ENCODE measurements at places on chromosomes 5 and 9. TPM values are rescaled to one million over a fixed set of nuclear protein-coding genes. Genes with fewer than 3 reads are reported as not detected.

GRCh38 chr5:56800186-56800585 lies 15.2 kb upstream of the MAP3K1 start:
- no peak for DNase-seq

- DNase-seq, result no peak
Observed at GRCh38 chr9:104779334-104779733, 15.4 kb downstream of the NIPSNAP3B start.

DNA sequence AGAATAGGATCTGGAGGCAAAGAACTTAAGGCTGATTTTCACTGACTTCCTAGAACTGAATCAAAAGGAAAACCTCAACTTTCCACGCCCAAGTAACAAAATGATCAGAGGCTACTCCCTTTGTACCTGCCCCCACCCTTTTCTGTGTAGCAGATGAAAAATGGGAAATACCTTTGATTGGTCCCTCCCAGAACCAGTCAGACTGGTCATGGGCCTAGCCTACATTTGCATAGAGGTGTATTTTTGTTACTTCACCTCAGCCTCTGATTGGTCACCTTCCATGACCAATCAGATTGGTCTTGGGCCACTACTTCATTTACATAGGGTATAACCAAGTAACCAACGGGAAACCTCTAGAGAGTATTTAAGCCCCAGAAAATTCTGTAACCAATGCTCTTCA lies 1553.5 kb upstream of the C9orf72 start:
- DNase-seq, result no peak

OBP2B gene
- total RNA-seq, result not detected

GRCh38 chr9:127005770-127006314 lies 91.3 kb downstream of the RALGPS1 start:
- DNase-seq, result no peak

DNA sequence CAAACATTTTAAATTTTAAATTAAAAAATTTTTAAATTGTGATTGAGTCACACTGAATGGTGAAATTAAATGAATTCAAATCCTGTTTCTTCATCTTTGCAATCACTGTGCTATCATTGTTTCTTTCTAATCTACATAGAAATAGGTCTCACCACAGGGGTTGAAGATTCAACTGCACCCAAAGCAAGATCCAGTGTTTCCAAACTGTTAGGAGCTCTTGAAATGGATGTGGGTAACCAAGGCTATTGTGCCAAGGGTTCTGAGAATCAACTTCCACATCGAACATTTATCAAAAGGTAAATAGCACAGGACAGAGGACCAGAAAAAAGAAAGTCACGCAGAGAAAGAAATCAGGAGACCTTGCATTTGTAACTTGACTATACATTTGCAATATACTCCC lies 172.6 kb upstream of the RASEF start:
- DNase-seq, result no peak

SH3GL2 gene
- 1.1 TPM for total RNA-seq

PTGDS gene
- 59.8 TPM for total RNA-seq

DNA sequence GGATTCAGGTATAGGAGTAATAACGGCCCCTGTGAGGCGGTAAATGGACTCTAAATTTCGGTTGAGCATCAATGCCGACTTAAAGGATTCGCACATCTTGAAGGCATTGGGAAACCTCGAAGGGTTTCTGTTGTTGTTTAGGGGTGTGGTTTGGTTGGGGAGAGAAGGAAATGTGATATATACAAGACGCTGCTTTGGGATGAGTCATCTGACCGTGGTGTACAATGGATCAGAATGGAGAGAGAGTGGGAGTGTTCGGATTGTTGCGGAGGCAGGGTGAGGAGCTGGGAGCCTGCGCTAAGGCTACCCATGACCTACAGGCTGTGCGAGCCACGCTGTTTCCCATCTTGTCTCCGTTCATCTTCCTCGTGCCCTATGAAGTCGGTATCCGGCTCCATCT lies 60.4 kb upstream of the ERCC6L2 start:
- no peak for DNase-seq

GRCh38 chr5:54086191-54086590 lies 224.2 kb downstream of the ARL15 start:
- no peak for DNase-seq

DNA sequence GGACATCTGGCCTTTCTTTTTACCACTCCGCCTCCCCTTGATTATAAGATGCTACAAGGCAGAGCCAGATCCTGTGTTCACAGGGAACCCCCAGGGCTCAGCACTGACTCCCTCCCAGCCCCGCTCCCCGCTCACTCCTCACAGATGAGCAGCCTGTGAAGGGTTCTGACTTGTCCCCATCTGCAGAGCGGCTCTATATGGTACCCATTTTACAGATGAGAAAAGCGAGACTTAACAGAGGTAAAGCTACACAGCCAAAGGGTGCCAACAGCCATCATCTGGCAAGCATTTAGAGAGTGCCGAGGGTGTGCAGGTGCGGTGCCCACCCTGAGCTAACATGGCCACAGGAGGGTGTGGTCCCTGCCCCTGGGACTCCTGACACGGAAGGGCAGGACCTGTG lies 18.8 kb downstream of the FIBCD1 start:
- DNase-seq, result no peak

DNA sequence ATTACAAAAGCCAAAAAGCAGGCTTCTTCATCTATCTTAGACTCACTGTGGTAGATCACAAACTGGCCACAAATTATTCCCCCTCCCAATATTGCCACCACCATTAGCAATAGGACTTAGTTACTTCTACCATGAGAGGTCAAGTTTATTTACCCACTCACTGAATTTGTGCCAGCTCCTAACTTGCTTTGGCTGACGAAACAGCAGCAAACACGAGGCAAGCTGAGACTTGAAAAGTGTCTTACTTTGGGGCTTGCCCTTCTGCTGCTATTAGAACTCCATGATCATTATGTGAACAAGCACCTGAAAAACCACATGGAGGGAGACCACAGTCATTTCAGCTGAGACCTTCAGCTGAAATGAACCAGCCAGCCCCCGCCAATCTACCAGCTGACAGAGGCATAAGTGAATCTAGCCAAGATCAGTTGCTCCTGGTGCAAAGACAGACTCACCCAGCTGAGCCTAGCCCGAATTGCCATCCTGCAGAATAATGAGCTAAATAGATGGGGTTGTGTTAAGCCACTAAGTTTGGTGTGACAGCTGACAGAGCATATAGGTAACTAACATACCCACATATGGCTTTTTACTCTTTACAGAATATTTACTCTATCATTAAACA lies 5.7 kb downstream of the WDR41 start:
- DNase-seq, result no peak

- DNase-seq, result no peak
Observed at GRCh38 chr5:171745602-171746001, 40.0 kb upstream of the SMIM23 start.

GRCh38 chr9:36551910-36552309 lies 20.8 kb upstream of the MELK start:
- DNase-seq, result no peak

DNA sequence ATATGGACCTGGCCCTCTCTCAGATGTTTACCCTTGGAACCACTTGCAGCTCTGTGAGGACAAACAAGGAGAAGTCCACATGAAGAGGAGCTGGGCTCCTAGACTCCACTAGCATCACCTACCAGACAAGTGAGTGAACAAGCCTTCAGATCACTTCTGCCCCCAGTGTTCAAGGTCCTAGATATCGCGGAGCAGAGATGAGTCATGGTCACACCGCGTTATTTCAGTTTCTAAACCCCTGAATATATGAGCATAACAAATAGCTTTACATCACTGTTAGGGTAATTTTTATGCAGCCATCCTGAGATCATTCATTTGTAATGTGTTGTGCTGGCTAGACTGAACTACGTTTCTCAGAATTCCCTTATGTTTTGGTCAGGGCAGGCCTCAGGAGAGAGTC lies 77.0 kb upstream of the DAP start:
- no peak for DNase-seq

GRCh38 chr5:150053713-150054392 lies 32.5 kb downstream of the CSF1R start:
- DNase-seq, result no peak

- DNase-seq, result no peak
Observed at GRCh38 chr9:82031538-82032280, 43.1 kb downstream of the SPATA31D1 start.

CDH10 gene
- total RNA-seq, result not detected

DNA sequence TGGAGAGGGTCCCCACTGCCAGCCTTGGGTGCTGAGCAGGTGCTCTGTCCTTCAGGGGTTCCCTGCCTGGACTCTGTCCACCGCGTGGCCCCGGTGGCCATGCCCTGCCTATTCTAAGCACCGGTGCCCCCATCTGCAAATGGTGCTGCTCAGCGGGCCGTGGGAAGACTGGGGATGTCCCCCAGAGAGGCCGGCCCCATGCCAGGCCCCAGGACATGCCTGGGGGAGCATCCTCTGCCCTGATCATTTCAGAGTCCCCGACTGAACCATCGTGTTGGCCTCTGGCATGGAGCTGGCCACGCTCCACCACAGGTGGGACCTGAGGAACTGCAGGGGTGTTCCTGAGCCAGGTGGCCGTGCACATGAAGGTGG lies 64.7 kb downstream of the RXRA start:
- no peak for DNase-seq

SURF1 gene
- total RNA-seq, result 33.8 TPM

GPRIN1 gene
- total RNA-seq, result 0.11 TPM

DNA sequence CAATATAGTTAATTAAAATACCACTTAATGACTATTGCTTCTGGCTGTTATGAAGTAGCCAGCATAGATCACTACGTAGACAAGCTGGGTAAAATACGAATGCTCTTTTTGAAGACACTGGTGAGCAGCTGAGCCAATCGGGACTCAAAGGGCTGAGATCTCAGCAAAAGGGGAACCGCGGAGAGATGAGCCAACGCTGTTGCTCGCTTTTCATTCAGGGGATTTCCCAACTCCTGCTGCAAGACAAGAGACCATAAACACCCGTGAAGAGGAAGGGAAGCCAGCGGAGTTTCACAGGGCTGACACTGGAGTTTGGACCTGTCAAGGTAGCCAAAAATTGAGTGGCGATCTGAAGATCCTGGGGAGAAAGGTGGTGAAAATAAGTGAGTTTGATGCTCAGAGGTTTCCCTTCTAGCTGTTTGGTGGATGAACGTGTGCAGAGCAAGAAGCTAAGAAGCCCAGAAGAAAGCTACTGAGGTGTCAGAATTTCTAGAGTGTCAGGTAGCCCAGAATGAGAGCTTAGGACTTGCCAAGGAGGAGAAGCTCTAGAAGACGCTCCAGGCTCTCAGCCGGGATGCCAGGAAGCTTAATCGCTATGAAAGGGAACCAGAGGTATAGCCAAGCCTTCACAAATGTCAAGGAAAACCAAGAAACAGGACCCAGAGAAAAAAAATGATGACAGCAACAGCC lies 79.6 kb upstream of the RNU6ATAC start:
- no peak for DNase-seq

DNA sequence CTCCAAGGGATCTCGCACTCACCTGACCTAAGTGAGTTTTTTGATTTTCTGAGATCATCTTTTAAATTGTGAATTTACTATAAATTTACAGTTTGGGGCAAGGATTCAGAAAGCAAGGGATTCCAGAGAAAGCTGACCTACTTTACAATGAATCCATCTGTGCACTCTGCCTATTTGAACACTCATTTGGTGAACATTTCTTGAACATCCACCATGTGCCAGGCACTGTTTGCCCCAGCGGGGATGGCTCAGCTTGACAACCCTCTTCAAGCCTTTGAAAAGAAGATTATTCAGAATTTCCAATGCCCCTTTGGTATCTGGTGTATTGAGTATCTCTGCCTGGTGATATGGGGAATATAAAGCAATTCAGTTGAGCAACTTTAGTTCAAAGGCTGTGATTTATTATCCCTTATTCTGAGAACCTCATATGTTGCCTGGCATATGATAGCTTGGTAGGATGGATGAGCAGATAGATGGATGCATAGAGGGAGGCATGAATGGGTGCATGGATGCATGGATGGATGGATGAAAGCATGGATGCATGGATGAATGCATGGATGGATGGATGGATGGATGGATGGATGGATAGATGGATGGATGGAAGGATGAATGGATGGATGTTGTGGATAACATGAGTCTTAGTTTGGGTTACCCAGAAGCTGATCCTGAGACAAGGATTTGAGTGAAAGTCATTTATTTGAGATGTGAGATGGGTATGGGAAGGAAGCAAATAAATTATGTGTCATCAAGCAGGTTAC lies 149.7 kb upstream of the ZNF366 start:
- DNase-seq, result no peak

LCNL1 gene
- total RNA-seq, result 1.6 TPM

DNA sequence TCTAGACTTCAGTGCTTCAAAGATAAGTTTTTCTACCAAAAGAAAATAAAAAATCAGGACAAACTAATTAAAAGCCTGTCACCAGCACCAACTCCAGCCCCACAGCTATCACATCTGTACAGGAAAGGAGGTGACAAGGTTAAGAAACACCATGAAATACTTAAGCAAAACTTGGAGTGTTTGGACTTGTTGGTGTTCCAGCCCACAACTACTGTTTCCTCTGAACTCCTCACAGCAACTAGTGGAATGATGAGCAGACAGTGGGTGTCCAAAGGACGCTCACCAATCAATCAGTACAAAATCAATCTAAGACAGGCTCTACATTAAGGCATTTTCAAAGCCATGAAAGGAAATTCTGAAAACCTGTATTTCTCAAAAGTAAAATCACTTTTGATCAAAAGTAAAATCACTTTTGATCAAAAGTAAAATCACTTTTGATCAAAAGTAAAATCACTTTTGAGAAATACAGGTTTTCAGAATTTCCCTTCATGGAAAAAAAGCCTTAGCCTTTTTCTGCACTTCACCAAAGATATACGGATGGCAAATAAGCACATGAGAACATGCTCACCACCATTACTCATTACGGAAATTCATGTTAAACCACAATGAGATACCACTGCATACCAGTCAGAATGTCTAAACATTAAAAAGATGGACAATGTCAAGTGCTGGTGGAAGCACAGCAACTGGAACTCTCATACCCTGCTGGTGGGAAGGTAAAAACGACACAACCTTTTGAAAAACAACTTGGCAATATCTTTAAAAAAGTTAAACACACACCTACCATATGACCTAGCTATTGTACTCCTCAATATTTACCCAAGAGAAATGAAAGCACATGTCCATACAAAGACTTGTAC lies 79.7 kb downstream of the MED27 start:
- no peak for DNase-seq

DNA sequence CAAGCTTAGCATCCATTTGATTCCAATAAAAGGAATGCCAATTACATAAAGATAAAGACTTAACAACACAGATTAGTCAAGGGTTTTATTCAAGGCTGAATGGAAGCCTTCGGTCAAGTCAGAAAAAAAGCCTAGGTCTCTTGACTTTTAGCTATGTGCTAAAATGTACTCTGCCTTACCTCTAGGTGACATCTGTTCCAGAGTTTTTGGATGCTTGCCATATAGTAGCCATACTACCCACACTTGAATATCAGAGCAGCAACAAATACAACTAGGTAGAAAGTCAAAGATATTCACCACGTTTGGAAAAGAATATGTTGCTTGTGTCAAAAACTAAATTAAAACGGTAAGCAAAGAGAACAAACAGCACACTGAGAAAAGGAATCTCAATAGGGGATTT lies 484.7 kb downstream of the ELAVL2 start:
- no peak for DNase-seq

GRCh38 chr9:123775289-123776284 lies 154.3 kb downstream of the DENND1A start:
- no peak for DNase-seq

Data from ovary (tissue), 10 donors.